ENCODE measurements at places on chromosomes 12 and 14. TPM values are rescaled to one million over a fixed set of nuclear protein-coding genes. Genes with fewer than 3 reads are reported as not detected.
A peak's percentile ranks its signal among the peaks of the same experiment; 100 is the strongest.

Gene CD163L1
- not detected for total RNA-seq

Gene PLEKHD1
- total RNA-seq: 0.04 TPM

Gene LTBR
- 1.5 TPM for total RNA-seq

GRCh38 chr12:7859552-7859951 lies 13.2 kb downstream of the SLC2A14 start:
- DNase-seq: no peak

DNA sequence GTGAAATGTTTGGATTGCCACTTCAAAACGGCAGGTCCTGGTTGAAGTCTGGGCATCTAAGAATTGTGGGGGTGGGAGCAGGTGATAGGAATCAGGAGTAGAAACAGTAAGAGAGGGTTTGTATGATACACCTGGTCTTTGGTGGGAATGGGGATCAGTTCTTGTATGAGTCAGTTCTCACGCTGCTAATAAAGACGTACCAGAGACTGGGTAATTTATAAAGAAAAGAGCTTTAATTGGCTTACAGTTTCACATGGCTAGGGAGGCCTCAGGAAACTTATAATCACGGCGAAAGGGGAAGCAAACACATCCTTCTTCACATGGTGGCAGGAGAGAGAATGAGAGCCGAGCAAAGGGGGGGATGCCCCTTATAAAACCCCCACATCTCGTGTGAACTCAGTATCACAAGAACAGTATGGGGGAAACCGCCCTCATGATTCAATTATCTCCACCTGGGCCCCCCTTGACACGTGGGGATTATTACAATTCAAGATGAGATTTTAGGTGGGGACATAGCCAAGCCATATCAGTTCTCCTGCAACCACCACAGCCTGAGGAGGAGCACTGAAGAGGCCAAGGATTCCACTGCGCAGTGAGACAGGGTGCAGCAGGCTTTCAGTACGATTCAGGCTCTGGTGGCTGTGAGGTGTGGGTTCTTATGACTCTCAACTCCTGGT lies 52.1 kb downstream of the DRAM1 start:
- no peak for DNase-seq

GRCh38 chr14:22314183-22314820 lies 274.7 kb downstream of the DAD1 start:
- no peak for DNase-seq

GRCh38 chr14:63268771-63269170 lies 50.0 kb downstream of the GPHB5 start:
- no peak for DNase-seq

GRCh38 chr12:54054742-54055194 lies 1.1 kb downstream of the HOXC4 start:
- no peak for DNase-seq

- DNase-seq: no peak
These were observed 41.8 kb downstream of the DIO3 start for GRCh38 chr14:101603096-101603495.

DNA sequence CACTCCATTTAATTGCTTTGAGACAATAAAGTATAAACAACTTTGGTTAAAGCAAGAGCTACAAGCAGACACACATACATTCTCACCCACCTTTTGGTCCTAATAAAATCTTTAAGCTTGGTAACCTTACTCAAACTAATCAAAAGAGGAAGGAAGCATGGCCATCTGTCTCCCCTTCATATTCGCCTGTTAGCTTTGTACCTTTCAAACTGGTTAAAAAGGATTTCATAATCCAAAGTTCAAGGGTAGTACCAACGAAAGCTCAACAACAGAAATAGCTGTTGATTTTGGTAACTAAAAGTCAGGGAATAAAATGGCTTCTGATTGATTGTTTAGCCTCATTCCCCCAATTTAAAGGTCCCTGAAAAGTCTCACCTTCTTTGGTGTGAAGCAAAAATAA lies 456.9 kb downstream of the BCAT1 start:
- no peak for DNase-seq

GRCh38 chr14:39025810-39026627 lies 77.0 kb downstream of the SEC23A start:
- no peak for DNase-seq

- no peak for DNase-seq
These were observed 88.1 kb upstream of the DIO3 start for GRCh38 chr14:101473045-101473729.

DNA sequence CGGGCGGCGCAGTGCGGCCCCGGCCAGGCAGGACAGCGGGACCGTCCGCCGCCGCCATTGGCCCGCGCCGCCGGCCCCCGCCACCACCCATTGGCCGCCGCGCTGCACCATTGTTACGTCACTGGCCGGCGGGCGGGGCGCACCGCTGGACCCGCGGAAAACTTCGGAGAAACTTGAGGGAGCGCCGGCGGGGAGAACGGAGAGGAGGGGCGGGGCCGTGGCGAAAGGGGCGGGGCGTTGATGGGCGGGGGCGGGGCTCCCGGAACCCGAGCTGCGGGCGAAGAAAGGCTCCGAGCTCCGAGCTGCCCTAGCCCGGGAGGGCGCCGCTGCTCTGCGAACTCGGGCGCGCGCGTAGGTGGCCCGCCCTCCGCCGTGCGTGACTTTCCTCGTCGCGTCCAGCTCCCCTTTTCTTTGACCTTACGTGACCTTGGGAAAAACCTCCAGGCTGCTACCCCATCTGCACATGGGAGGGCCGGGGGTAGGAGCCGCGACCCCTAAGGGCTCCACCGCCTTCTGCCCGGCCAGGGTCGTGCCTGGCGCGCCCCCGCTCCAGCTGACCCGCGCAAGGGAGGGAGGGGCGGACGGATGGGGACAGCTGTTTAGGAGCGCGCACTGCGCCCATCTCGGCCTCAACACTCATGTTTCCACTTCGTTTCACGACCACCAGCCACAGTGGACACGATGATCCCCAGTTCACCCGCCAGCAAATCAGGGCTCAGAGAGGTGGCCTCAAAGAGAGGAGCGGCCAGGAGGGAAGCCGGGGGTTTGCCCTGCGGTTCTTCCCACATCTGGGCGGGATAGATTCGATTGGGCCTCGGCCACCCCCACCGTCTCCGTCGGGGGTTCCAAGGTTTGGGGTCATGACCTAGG lies at the start of gene ANKRD9:
Gene ANKRD9, minus strand, starts transcription at position 31 of the 870 bp plus-strand sequence. CDS start 1,887 bp downstream, outside the sequence.
- peak; percentile 93 for DNase-seq

DNA sequence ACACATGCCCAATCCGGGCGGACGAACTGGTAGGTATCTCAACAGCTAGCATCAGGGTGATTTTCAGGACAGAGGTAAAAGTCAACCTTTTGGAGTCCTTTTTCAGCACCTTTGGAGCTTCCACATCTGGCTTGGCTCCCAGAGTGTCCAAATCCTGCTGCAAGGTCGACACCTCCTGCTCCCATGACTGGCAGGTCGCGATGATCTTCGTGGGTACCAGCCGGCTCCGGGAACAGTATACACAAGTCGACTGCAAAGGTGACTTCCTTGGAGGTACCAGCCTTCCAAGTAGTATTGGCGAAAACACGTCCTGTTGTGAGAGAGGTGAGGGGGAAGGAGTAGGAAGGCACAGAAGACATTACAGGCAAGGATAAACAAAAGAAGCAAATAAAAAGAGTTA lies 672.7 kb downstream of the TMEM121 start:
- no peak for DNase-seq

DNA sequence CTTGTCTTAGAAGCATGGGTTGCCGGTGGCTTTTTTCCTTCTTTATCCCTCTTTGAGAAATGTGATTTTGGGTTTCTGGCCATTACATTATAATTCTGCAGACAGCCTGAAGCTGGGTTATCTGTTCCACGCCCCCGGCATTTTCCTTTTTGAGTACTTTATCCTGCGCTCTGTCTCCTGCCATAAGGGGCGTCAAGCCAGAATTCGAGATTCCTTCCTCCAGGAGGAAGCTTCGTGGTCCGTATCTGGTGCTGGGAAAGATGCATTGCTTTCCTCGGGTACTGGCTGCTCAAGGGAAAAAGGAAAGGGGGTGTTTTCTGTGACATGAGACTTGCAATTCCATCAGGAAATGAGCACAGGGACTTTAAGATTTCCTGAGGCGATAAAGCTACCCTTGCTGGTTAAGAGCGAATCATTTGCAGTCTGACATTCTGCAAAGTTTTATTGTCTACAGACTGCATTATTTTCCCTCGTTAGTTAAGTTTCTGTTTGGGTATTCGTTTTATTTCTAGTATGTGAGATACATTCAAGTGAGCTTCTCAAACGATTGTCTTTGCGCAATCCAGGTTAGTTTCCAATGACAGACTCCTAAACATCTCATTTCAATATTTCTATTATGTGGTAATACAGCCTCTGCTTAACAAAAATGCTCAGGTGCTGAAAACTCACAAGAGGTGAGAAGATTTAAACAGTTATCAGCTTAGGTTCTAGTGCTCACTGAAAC lies 694 bp downstream of the AKAP5 start:
- no peak for DNase-seq

DNA sequence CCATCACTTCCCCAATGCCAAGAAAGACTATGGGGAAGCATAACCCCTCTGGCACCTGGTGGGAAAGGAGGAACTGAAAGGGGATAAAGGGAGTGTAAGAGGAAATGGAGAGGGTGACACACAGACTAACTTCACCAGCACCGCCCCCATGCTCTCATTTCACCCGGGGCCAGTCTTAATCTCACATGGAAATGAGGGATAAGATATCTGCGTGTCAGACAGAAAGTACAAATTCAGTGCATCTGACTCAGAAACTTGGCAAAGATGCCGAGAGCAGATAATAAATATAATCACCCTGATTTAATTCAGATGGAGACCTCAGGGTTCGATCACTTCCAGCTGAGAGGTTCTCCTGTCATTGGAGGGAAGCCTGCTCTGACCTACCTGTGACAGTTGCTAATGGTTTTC lies 191.6 kb downstream of the DUSP6 start:
- no peak for DNase-seq

DNA sequence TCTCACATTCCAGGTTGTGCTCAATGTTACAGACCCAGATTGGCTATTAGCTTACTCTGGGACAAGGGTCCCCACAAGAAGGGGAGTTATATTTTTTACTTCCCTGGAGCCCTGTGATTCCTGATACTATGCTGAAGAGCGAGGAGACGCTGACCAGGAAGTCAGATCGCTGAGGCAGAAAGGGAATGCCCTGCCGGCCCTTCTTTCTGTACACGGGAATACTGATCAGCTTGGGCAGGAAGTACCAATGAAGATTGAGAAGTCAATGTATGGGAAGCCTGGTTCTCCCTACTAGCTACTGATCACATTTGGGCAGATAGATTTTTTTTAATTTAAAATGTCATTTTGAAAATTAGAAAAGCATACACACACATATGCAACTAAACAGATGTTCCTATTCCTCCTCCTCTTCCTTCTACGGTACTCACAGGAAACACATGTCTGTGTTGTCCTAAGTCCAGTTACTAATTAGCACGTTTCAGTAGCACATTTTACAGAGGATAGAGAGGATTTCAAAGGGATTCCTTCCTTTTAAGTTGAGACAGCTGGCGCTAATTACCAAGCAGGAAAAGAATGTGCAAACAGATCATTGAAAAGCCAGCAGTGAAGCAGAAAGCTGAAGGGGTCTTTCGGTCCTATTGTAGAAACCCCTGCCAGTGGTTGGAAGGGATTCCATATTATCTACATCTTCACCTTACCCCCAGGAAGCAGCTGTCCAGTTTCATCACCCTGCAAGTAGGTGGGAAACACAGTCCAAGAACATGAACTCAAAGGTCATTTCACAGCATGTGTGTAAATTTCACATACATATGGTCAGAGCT lies 292.4 kb downstream of the DUSP6 start:
- DNase-seq: no peak

DNA sequence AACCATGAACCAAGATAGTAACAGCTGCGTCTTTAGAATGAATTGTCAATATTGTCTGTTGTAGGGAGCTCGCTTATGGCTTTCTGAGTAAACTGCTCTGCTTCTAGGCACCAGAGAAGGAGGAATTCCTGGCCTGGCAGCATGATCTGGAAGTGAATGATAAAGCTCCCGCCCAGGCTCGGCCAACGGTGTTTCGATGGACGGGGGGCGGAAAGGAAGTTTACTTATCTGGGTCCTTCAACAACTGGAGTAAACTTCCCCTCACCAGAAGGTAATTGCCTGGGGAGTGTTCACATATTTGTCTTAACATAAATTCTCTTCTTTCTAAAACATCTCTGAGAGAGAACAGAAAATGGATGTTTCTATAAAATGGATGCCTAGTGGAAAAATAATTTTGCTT lies 4.3 kb downstream of the PRKAB1 start:
- DNase-seq: no peak

DNA sequence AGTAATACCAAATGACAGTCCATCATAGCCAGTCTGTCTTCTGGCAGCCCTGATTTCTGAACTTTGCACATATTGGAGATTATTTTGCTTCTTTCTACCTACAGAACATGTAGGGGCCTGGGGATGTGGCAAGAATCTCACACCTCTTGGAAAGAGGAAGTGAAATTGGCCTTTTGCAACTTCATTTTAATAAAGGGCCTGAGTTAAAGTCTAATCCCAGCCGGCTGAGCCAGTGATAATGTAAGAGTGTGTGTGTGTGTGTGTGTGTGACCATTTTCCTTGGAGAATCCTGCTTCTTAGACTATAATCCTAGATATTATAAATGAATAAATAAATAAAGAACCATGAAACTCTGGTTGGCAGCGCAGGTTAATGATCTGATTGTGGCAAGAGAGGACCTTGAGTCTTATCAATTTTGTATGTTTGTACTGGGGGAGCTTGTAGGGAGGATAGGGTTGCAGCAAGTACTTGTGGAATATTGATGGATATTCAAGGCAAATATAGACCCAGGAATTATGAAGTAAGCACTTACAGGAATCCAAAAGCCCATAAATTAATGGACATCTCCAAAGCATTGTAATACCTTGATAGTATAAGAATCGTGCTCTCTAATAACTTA lies 233.2 kb upstream of the AMIGO2 start:
- DNase-seq: no peak

DNA sequence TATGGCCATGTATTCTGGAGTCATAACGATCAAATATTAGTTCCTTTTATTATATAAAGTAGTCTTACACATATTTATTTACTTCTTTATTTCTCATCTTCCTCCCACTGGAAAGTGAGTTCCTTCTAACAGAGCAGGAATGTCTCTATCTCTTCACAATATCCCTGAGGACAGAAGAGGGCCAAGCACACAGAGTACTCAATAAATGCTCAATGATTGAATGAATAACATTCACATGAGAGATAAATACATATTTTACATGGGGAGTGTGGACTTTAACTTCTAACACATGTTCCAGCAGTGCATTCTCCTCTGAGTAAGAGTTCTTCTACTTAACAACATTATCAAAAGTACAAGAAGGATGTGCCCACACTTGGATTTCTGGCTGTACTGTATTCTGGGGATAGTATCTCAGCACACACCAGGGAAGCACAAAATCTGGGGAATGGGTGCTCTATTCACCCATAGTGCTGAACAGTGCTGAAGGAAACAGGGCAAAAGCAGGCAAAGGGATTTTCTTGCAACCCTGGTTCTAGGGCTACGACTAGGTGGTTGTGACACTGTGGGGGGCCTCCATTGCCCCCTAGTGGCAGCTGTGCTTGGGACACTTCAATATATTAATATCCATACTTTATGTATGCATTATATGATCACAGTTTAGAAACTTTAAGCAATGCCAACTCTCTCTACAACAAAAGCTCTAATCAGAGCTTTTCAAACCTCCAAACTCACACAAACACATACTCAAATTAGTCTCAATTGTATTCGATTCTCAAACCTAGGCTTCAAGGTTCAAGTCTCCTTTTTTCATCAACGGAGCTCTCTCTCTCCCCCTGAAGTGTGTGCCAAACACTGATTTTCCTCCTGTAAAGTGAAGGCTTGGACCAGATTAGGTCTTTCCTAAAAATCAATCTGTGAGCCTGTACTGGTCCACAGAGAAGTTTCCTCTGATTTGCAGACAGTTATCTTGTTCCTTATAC lies 115.5 kb downstream of the SLC2A13 start:
- DNase-seq: peak; percentile 46
